GM12892 (cell line): ENCODE measurements at places on chromosomes 2 and 18.

DNA sequence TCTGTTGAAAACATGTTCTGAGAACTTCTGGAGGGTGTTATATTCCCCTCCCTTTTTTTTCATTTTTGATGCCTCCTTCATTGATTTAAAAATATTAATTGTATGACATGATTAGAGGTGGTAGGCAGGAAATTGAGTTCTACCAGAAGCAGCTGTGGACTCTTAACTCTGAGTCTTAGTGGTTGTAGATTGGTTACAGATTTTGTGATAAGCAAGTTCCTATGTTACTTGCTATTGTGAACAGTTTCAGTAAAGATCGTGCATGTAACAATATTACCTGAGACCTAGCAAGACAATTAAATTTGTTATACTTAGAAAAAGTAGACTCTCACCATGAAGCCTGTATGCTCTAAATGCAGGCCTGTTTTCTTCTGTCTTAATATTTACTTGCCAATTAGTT is 88.1 kb downstream of the PRPF40A start:
- no peak for DNase-seq

DNA sequence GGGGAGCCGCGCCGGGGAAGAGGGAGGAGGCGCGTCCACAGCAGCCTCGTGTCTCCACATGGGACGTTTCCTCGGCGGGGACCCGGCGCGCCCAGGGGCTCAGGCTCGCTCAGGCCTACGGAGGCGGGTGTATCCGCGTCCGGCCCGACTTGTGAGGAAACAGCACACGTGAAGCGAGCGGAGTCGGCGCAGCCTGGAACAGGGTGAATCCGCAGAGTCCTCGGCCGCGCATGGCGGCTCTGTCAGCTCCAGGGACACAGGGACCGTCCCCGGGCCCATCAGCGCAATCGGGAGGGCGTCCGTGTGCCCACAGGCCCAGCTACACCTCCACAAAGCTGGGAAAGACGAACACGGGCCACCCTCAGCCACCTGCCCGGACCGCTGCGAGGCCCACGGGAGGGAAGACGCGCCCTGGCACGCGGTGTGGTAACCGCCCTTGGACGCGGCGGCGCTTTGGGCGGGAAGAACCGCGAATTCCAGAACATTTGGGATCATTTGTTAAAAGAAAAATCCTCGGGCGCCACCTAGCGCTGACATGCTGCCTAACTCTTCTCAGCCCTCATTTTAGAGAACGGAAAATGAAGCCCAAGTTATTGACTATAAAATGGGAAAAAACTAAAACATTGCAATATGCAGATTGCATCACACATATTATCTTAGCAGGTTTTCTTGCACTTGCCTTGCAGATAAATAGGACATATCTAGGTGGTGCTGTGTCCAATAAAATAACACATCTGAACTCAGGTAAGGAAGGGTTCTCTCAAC is 40.4 kb downstream of the TMEM18 start:
- peak; percentile 42 for DNase-seq

- no peak for DNase-seq
Observed at GRCh38 chr2:66466433-66466832, 31.5 kb downstream of the MEIS1 start.

DNA sequence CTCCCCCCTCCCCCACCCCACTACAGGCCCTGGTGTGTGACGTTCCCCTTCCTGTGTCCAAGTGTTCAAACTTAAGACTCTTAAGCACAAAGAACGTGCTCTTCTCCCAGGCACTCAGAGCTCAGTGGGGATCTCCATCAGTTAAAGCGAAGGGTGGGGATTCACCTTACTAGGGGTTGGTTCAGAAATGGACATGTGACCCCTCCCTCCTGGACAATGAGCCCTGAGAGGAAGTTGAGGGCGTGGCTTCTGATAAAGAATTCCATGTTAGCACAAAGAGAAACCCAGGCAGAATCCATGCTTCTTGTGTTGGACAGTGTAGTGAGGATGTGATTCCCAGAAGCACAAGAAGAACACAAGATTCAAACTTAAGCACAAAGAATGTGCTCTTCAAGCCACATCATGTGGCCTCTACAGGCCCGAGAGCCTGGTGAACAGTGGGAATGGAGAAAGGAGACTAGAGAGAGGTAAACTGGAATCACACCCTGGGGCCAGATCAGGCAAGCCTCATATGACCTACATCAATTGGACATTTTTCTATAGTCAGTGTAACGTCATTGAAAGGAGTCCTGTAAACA is 78.1 kb upstream of the TTC39C start:
- DNase-seq: no peak

GRCh38 chr2:65710779-65711295 is 278.4 kb upstream of the SPRED2 start:
- DNase-seq: no peak

DNA sequence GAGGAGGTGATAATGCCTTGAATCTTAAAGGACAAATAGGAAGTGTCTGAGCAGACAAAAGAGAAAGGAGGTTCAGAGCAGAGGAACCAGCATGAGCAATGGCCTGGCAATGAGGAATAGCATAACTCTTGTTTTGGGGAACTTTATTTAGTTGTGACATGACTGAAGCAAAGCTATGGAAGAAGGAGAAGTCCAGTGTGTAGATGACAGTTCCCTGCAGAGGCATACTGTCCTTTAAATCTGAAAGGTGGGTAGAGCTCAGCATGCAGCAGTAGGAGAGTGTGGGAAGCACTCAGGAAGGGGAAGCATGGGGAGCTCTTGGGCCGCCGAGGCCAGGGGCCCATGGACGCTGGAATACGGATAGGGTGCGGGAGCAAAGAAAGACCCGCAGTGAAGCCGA is 173.8 kb downstream of the SEPTIN10 start:
- no peak for DNase-seq

GRCh38 chr2:108347786-108348185 is 30.0 kb upstream of the SULT1C4 start:
- no peak for DNase-seq

DNA sequence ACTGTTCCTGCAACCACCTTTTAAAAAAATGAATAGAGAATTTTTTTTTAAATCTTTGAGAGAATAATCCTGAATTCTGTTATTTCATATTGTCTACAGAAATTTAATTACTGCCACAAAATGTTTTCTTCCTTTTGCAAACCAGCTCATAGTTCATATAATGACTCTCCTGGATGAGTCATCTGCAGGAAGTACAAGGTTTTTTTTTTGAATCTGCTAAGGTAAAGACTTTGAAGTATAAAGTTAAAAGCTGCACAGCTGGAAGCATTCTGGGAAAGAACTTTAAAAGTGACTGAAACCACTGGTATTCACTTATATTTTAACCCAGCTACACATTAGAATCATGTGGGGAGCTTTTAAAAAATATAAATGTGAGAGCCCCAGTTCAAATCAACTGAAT is 25.4 kb downstream of the SESTD1 start:
- no peak for DNase-seq

DNA sequence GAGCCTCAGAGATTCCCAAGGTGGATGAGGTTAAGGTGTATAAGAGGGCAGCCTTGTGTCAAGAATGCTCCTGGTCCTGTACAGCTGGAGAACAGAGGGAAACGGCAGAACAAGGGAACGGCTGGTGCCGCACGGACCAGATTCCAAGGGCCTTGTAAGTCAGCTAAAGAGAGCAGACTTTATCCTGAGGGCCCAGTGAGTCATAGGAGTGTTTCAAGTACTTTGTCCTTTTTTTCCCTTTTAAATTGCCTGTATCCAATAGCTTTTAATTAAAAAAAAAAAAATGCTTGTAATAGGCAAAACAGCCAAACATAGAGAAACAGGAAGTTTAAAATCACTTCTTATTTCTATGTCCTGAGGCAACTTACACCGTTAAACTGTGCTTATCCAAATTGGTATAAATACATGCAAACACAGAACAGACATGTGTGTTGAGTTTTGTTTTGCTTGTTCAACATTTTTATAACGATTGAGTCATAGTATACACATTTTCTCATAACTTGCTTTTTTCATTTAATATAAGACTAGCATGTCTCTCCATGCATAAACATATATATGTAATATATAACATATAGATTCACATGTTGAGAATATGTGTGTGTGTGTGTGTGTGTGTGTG is 42.1 kb upstream of the EVA1A start:
- DNase-seq: no peak

DNA sequence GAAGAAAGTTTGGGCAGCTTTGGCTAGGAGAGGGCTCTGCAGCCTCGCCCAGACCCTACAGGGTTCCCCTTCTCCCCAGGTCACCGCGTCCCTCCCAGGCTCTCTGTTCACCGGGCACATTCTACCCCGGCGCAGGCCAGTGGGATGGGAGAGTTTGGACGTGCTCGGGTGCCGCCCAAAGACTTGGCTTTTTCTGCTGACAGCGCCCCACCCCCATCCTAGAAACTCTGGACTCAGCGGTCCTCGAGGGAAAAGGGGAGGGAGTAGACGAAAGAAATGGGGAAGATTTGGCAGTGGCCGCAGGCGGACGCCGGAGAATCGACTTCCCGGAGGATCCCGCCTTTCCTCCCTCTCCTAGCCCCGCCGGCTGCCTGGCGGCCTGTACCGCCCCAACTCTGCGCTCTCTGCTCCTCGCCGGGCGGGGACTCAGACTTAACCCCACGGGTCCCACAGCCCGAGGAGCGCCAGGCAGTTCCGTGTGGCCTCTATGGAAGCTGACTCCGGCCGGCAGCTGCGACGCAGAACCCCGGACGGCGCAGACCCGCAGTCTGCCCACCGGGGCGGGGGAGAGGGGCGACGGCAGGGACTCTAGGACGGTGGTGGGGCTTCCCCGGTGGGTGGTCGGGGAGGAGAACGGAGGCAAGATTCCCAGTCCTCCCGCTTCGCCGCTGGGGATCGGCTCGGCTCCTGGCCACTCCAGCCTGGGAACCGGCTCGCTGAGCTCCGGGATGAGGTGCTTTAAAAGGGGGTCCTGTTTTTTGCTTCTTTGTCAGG is 863 bp upstream of the SIX2 start:
- DNase-seq: no peak

DNA sequence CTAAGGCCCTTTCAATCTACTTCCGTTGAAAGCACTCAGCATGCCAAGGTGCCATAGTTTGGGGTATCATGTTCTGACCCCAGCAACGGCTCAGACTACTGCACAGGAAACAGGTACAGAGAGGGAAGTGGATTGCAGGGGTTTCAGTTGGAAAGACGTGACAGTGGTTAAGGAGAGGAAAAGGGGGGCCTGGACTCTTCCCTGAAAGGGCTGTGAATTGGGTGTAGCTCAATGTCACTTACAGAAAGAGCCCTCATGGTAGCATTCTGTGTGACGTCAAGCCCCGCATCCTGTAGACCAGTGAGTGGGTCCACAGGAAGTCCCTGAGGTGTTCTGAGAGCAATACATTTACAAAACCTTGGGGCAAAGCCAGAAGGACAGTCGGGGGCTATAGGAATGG is 121.5 kb upstream of the GYPC start:
- no peak for DNase-seq

- no peak for DNase-seq
Observed at GRCh38 chr2:217538719-217539118, 464.1 kb downstream of the TNS1 start.

DNA sequence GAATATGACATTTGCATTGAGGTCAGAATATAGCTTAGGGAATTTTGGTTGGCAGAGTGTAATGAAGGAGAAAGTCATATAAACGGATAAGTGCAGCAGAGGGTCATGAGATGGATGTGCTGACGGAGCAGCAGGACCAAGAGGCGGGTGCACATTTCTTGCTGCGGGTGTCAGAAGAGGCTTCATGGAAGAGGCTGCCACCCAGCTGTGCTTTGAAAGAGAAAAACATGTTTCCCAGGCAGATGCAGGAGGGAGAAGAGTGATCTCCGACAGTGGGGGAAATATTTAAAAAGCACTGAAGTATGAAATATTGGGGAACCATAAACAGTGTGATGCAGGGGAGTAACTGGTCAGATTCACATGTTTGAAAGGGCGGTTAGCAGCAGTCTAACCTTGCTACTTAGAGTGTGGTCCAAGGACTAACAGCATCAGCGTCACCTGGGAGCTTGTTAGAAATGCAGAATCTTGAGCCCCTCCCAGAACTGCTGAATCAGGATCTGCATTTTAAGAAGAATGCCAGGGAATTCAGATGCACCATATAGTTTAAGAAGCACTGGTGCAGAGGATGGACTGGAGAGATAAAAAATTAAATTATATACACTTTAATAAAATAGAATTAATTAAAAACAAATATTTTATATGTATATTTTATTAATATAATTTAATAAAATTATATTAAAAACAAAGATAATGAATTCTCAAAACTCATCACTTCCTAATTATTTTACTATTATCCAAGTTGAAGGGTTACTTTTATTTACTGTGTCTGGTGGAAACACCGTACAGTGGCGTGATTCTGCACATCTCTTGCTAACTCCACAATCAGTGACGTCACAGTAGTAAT is 36.1 kb upstream of the SCYGR1 start:
- no peak for DNase-seq

DNA sequence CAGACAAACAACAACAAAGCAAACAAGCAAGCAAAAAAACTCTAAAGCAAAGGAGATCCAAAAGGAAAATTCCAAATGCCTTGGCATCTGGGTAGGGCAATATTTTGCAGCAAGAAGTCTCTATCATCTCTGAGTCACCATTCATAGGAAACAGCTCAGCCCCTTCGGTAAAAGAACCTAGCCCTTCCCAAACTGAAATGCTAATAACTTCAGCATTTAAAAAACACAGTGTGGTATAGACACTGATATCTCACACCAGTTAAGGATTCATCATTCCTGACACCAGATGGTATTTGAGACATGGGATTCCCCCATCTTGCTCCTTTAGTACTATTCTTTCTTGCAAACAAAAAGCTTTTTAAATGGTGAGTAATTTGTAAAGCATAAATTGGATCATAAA is 491.8 kb downstream of the TXNL1 start:
- DNase-seq: no peak

GRCh38 chr18:47403949-47404348 is 152.5 kb upstream of the SKOR2 start:
- no peak for DNase-seq

- no peak for DNase-seq
Observed at GRCh38 chr18:59359576-59359952, 499 bp upstream of the LMAN1 start.

DNA sequence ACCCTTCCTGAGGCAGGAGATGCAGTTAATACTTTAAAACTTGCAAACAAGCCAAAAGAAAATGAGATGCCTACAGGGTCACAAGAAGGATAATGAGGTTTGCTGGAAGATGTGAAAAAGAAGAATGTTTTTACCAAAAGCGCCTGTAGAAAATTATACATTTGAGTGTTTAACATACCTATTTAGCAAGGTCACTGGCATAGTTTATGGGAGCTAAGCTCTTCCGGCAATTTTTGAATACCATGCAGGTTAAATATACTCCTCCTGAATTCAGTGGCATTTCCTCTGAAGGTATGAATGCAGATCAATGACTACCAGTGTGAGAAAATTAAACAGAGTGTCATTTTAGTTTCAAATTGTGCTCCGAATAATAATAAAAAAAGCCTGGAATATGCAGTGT is 21.2 kb upstream of the MAP3K20 start:
- DNase-seq: no peak

GRCh38 chr18:31454066-31454708 is 6.6 kb downstream of the DSG3 start:
- no peak for DNase-seq

DNA sequence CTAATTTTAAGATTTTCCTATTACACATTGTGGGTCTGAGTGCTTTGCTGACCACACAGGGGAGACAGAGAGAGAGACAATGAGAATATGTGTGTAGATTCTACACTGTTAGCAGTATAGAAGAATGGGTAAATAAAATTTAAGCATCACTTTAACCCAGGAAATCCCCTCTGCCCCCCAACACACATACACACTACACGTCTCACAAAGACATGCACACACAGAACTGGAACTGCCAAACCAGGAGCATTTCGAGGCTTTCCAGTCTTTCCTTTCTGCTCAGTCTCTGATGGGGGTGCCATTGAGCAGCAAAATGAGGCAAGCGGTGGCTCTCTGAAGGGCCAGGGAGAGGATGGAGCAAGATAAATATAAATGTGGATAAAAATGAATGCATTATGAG is 2.5 kb downstream of the MERTK start:
- DNase-seq: no peak

- DNase-seq: no peak
Observed at GRCh38 chr2:150266931-150267330, 220.5 kb downstream of the RND3 start.
